Right atrium auricular region (tissue), 2 donors: ENCODE measurements at places on chromosomes 11 and 22.

DNA sequence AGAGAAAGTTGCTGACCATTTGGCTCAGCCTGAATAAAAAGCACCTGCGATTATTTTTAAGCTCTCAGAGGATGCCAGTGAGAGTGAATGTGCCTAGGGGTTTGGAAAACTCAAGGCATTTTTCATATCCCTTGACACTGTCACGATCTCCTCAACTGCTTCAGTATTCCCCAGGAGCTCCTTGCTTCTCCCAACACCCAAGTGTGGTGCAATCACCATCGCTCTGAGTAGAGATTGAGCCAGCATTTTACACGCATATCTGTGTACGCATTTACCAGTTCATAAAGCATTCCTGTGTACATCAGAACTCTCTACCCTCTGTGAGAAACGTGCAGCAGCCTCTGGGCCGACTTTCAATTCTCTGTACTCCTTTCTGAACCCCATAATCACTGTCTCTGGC is 1.3 kb downstream of the SRRD start:
- DNase-seq: no peak

GRCh38 chr11:79940165-79940564 is 499.3 kb upstream of the TENM4 start:
- DNase-seq: no peak

GRCh38 chr22:39940757-39941305 is 19.4 kb upstream of the TMA7B start:
- no peak for DNase-seq

- DNase-seq: no peak
These were observed 21.7 kb downstream of the RASSF10 start for GRCh38 chr11:13030857-13031256.

GRCh38 chr11:2142762-2143202 is 3.6 kb upstream of the IGF2 start:
- DNase-seq: no peak

DNA sequence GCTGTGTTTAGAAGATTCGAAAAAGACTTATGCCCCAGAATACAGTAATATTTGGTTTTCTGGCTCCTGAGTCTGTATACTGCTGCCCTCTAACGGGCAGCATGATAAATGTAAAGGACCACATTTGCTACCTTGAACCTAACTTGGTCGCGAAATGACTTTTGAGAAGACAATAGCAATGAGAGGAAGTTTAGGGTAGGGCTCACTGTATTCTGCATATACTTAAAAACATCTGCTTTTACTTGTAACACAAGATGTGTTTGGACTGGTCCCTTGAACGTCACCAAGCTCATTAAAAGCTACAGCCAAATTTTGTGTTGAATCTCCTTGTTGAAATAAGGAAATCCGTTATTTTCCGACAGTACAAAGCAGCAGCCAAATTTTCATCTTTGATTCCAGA is 309.1 kb downstream of the SWAP70 start:
- DNase-seq: no peak

DNA sequence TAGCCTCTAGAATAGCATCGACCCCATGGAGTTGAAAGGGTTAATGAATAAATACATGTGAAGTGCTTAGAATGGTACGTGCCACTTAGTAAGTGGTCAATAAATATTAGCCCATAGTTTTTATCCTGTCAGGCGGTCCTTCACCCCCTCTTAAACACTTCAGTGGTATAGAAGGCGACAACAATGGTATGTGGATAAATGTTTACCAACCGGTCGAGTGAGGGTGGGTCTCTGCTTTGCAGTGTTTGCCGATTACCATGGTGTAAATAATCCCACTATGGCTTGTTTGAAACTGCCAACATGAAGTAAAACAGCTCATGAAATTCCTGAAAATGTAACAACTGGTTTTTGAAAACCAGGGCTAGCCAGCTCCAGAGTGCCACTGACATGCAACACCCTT is 541.2 kb downstream of the BUD13 start:
- DNase-seq: no peak

GRCh38 chr22:35610741-35611140 is 6.4 kb downstream of the MB start:
- DNase-seq: no peak

DNA sequence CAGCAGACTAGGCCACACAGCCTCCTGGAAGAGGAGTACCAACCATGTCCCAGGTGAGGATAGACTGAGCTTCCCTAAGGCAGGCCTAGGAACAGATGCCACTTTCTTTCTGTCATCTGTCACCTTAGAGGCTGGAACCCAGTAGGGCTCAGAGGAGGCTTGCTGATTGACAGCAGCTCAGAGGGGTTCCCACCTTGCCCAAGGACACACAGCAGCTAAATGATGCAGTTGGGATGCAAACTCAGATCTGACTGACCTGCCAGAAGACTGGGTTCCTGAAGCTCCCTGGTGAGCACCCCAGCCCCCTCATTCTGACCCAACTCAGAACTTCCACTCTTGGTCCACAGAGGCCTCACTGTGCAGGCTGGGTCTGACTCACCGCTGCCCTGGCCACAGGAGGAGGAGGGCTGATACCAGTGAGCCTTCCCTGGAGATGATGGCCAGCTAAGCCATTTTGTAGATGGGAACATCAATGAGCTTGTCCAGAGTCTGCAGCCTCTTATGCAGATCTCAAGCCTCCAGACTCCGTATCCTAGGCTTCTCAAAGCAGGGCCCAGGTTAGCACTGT is 14.0 kb downstream of the CAPN5 start:
- no peak for DNase-seq

- DNase-seq: no peak
These were observed 14.6 kb downstream of the NAV2 start for GRCh38 chr11:19727246-19727645.

DNA sequence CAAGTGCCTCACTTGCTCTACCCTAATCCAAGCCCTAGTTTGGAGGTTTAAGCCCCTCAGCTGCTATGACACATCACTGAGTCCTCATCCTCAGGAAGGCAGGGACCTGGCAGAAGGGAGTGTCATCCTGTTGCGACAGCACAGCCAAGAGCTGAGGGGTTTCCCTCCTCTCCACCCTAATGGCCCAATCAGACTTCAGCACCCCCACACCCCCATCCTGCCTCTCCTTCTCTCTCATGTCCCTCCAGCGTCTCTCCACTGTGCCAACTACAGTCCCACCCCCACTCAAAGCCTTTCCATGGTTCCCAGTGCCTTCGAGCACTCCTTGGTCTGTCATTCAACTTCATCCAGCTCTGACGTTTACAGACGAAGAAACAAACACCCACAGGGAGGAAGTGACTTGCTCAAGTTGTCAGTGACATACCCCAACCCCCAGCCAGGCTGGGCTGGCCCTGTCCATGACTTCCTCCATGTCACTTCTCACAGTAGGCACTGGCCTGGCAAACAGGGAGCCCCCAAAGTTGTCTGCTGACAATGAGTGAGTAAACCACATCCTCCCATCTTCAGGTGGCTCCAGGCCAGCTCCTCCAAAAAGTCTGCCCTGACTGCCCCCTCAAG is 15.6 kb downstream of the ARAP1 start:
- DNase-seq: no peak

- peak; percentile 68 for DNase-seq
These were observed 213.1 kb downstream of the INSC start for GRCh38 chr11:15327786-15328231.

DNA sequence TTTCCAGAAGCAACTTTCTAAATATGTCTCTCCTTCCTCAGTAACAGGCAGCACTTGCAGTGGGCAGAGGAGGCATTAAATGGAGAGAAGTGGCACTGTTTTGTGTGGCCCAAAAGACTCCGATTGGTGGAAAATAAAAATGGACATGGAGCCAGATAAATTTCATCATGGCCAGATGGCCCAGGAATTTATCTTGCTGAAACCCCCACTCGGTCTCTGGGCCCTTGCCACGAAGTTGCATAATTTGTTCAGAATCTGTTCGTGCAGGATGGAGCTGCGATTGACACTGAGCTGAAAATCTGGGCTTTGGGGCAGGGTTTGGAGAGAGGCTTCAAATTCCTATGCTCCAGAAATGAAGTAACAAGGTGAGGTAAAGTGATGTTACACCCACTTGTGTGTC is 65.5 kb downstream of the C11orf91 start:
- DNase-seq: peak; percentile 64

GRCh38 chr11:119905162-119905561 is 176.2 kb upstream of the NECTIN1 start:
- no peak for DNase-seq

DNA sequence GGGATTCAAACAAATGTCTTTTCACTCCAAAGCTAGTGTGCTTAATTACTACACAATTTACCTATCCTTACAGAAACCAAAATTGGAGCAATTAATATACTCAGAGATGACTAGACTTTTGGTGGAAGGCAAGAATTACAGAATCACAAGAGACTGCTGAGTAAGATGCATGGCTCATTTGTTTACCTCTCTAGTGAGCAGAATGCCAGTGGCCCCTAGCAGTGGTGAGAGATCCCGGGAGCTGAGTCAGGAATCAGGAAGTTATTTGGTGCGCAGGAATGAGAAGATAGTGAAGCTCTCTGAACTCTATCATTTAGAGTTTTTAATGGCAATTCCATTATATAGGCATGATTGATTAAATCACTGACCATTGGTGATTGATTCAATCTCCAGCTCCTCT is 188.9 kb upstream of the SESN3 start:
- no peak for DNase-seq

DNA sequence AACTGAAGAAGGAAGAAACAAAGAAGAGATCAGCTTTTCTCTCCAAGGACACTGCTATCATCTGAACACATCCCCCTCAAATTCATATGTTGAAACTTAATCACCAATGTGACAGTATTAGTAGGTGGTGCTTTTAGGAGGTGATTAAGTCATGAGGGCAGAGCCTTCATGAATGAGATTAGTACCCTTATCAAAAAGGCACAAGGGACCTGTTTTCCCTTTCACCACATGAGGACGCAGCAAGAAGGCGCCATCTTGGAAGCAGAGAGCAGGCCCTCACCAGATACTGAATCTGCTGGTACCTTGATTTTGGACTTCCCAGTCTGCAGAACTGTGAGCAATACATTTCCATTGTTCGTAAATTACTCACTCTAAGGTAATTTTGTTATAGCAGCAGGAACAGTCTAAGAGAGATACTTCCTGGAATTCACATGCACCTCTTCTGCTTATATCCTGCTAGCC is 20.9 kb upstream of the CREB3L1 start:
- no peak for DNase-seq

DNA sequence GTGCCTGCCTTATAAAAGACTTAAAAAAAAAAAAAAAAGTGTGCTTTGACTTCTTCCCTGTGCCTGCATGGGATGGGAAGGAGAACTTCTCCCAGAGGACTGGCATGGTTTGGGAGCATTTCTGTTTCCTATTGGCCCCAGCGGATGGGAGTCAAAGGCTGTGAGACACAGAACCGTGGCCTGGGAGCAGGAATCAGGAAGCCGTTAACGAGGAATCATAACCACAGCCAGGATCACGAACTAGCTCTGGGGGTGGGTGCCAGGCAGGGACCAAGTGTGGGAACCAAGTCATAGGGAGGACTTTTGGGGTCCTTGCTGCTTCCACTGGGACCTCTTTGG is 526 bp downstream of the C1QTNF6 start:
- DNase-seq: no peak

- DNase-seq: no peak
These were observed 286.1 kb downstream of the RAB38 start for GRCh38 chr11:87889126-87889525.

DNA sequence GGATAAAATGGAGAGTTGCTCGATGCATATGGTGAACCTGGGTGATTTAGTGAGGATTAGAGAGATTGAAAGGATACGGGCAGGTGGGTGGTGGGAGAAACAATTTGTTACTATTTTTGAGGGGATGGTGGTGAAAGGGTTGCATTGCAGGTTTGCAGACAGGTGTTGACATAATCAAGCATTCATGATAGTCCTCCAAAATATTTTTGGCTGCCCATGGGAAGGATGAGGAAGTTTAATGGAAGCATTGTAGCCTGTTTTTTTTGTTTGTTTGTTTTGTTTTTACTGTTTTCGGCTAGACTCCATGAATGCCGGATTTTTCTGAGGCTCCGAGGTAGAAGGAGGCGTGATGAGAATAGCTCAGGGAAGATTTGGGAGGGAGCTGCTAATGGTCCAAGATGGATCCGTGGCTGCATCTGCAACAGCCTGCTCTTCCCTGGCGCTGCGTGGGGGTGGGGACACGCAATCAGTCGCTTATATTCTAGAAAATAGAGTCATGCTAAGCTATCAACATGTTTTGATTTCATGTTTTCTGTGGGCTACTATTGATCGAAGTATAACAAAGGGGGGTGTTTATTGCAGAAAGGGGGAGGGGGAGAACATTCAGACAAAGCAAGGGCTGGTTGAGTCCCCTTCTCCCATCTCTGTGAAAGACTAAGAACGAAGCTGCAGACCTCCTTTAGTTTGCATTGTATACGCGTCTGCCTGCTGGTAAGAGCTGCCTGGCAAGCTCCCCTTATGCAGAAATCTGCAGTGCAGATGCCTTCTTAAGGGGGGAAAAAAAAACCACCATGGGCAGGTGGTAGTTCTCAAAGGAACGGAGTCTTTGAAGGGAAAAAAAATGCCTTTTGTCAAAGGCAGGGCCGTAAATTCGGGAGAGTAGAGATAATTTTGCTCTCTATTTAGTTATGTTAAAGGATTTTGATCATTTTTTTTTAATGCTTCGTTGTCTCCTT is 1.0 kb downstream of the RTN3 start:
- no peak for DNase-seq

DNA sequence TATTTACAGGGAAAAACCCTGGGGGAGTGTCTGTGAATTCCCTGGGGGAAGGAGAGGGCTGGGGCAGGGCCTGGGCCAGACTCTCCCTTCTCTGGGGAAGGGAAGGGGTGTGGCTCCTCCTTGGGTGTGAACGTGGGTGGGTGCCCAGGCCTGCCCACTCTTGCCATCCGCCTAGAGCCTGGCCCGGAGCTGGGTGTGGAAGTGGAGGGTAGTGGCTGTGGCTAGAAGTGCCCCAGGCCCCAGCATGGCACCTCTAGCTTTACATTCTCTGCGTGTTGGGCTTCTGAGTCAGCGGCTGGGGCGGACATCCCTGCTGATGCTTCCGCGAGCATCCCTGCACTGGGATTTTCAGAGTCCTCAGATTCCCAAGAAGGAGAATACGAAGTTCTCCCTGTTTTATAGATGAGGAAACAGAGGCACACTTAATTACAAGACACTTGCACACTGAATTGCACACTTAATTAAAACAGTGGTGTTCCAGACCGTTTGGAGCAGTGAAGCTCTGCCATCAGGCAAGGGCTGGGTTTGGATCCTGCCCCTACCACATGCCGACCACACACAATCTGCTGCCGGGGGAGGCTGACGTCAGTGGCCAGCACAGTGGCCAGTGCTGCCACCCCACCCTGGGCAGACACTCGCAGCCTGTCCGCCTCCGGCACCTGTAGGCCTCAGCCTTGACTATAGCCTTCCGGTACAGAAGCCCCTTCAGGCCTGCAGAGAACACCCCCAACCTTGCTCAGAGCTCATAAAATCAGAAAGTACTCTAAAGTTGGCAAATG is 7.6 kb downstream of the BAD start:
- no peak for DNase-seq

- no peak for DNase-seq
These were observed 42.2 kb downstream of the SYT13 start for GRCh38 chr11:45243967-45244366.
